ENCODE measurements at places on chromosomes 5 and 9.

DNA sequence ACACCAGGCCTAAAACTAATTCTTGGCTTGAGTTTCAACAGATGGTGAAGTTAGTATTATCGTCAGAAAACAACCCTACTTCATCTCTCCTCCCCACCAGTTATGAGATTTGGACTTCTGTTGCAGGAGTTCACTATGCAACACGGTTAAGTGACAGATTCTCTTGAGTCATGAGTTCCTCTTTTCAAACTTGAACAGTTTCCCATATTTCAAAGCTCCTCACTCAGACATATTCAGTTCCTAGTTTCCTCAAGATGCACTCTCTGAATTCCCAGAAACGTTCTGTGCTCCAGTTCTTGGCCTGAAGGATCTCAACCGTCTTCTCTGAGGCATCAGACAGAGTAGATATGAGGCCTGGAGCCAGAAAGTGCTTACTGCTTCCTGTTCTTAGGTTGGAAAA is 7.3 kb upstream of the PTGER4 start:
- peak; percentile 66 for DNase-seq

GRCh38 chr9:73152543-73152844 is 829 bp downstream of the ANXA1 start:
- DNase-seq = no peak

DNA sequence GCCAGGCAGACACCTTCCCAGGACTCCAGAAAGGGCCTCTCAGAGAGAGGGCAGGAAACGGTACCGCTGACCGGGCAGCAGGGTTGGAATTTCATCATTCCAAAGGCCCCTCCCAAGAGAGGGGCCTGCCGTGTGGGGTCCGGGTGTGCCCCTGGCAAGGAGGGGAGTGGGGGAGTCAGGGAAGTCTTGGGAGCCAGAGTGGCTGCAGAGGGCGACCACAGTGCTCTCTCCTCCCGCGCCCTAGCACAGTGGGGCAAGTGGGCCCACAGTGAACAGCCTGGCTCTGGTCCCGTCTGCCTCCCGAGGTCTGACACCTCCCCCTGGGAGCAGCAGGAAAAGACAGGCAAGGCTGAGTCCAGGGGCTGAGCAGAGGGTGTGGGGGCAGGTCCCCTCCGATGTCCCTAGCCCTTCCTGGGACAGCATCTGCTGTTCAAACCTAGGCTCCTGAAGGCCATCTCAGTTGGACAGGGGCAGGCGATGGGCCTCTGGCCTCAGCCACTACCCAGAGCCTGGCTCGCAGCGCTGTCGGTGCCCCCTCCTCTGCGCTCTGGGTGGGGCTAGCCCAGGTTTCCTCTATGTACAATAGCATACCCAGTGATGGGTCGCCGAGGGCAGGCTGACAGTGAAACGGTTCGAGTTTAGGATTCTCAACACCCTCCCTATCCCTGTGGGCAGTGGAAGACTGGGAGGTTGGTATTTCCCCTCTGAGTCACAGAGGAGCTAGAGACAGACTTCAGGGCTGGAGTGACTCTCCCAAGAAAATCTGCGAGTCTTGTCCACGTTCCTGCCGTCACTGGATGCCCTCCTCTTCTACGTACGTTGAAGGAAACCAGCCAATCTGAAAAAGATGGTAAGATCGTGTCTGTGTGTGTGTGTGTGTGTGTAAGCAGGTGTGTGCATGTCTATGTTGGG is 25.4 kb upstream of the SARDH start:
- no peak for DNase-seq

GRCh38 chr5:175887463-175887862 is 16.1 kb downstream of the CPLX2 start:
- DNase-seq = no peak

GRCh38 chr9:136694163-136694871 is 7.1 kb upstream of the AGPAT2 start:
- no peak for DNase-seq

DNA sequence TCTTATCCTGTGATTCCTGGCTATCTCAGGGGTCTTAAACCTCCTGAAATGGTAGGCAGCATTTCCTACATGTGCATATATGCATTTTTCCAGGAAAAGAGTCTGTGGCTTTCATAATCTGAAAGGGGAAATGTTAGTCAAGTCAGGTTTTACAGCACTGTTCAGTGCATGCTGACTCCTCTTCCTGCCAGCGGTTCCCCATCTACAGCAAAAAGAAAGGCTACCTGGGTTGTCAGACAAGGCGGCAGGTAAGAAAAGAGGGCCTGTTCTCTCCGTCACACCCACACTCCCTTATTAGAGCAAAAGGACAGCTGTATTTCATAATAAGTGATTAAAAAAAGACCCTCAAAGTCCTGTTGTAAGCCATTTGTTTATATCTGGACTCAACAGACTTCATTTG is 4.3 kb upstream of the SPATA6L start:
- DNase-seq = no peak

- DNase-seq = no peak
Measured at GRCh38 chr5:34978681-34979080, 49.3 kb downstream of the DNAJC21 start.

DNA sequence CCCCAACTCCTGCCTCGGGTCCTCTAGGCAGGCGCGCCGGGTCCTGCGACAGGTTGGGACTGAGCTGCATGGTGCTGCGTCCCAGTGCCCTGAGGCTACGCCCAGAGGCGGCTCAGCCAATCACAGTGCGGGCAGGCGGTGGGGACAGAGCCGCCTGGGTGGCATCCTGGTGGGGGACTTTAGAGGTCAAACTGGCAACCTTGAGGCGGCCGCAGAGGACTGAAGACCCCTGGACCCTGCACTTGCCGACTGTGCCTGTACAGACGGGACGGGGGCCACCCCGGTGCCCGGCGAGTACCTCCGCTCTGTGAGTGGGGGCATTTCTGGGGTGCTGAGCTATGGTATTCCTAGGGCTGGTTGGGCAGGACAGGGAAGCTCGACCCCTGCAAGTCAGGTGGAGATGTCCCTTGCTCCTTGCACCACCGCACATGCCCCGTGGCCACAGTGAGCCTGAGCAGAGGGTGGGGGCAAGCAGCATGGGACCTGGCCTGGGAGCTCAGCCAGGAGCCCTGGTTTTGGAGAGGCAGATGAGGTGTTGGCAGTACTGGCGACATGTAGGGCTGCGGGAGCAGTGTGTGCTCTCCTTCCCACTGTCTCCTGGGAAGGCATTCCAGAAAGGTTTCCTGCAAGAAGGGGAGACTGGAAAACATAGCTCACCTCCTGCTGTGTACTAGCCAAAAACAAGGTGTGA is 45.5 kb downstream of the CTSL start:
- no peak for DNase-seq

GRCh38 chr9:93031629-93032430 is 26.7 kb upstream of the SUSD3 start:
- DNase-seq = peak; percentile 69

GRCh38 chr5:177089127-177089526 is 2.4 kb downstream of the FGFR4 start:
- no peak for DNase-seq

DNA sequence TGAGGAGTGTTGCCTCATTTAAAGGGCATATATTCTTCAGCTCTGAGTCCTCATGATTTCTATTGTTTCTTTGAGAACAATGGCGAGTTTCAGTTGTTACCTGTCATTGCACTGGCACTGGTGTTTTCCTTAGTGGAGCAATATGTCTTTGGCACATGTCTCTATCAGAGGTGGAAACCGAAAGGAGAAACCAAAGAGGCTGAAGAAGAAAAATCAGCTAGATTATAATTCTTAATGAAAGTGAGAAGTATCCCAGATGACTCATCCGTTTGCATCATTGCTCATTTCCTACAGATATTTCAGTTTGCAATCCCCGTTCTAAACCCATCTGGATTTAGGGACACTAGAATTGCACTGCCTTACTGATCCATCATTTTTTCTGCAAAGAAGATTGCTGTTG is 324.6 kb downstream of the TMEM232 start:
- DNase-seq = no peak

GRCh38 chr5:153678617-153679329 is 188.3 kb downstream of the GRIA1 start:
- no peak for DNase-seq

- peak; percentile 87 for DNase-seq
Measured at GRCh38 chr5:36728697-36729543, 122.5 kb downstream of the SLC1A3 start.
